ENCODE measurements at places on chromosomes 6 and 20.

- DNase-seq, result no peak
These were observed 2.7 kb downstream of the CALHM5 start for GRCh38 chr6:116514111-116514510.

GRCh38 chr20:62027698-62028321 lies 37.9 kb downstream of the TAF4 start:
- no peak for DNase-seq

GRCh38 chr20:63941282-63942081 lies 14.7 kb downstream of the UCKL1 start:
- DNase-seq, result peak; percentile 55

GRCh38 chr6:53651764-53652401 lies 13.7 kb downstream of the KLHL31 start:
- DNase-seq, result peak; percentile 28

DNA sequence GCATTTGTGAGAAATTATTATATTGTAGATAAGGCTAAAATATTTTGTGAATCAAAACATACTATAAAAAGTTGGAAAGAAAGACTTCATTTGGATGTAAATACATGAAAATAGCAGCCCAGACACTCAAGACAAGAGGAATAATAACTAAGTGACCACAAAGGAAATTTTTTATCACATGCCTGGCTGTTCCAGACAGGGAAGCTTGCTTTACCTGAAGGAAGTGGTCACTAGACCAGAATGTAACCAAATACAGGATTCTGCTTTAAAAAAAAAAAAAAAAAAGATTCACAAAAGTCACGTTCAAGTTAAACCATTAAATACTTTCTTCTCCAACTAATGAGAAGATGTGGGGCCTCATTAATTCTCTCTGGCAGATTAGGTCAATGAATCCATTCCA lies 9.3 kb upstream of the HLA-DQB2 start:
- no peak for DNase-seq

DNA sequence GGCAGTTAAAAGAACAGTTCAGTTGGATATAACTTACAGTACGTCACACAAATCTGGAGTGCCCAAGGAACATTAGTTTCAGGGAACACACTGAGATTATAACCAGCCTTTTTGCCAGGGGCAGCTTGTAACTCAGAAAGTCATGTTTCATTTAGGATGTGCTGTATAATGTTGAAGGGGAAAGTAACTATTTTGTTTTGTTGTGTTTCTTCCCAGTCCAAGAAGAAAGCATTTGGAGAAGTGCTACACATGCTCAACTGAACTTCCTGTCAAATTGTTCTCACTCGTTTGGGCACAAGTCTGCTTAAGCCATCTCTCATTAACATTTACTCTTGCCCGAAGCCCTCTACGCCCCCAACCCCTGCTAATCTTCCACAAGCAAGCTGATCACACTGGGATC lies 157.9 kb downstream of the BTBD9 start:
- no peak for DNase-seq

GRCh38 chr20:62638679-62639406 lies 3.5 kb upstream of the SLCO4A1 start:
- DNase-seq, result no peak
